ENCODE measurements at places on chromosomes 4 and X.

DNA sequence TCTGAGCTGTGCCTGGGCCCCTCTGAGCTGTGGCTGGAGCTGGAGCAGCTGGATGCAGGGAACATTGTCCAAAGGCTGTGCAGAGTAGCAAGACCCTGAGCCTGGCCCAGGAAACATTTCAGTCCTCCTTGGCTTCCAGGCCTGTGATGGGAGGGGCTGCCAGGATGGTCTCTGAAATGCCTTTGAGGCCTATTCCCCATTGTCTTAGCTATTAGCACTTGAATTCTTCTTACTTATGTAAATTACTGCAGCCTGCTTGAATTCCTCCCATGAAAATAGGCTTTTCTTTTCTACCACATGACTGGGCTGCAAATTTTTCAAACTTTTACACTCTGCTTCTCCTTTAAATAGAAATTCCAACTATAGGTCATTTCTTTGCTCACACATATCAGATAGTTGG, 349.8 kb upstream of the KLHL4 start:
- no peak for DNase-seq

DNA sequence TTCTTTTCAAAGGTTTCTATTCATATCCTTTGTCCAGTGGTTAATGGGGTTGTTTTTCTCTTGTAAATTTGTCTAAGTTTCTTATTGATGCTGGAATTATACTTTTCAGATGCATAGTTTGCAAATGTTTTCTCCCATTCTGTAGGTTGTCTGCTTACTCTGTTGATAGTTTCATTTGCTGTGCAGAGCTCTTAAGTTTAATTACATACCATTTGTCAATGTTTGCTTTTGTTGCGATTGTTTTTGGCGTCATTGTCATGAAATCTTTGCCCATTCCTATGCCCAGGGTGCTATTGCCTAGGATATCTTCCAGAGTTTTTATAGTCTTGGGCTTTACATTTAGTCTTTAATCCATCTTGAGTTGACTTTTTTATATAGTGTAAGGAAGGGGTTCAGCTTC, 21.2 kb upstream of the UGT8 start:
- DNase-seq = no peak

GRCh38 chr4:182698212-182698611, 219.0 kb downstream of the DCTD start:
- DNase-seq = no peak

- DNase-seq = no peak
Measured at GRCh38 chr4:5928274-5928673, 35.4 kb upstream of the CRMP1 start.

DNA sequence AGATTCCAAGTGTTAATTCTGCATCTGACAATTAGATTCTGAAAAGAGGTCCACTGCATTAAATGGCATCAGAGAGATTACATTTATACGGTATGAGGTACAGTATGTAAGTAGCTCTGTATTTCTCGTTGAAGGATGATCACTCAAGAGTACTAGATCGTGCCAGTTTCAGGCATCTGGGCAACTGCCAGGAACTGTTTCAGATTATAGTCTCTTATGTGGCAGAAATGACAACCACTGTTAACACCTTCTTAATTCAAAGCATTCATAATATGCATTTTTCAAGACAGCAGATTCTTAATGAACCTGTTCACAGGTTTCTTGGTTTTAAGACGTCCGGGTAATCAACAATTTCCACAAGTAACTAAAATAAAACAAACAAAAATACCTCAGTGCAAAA, 1.6 kb downstream of the ANKRD50 start:
- no peak for DNase-seq

DNA sequence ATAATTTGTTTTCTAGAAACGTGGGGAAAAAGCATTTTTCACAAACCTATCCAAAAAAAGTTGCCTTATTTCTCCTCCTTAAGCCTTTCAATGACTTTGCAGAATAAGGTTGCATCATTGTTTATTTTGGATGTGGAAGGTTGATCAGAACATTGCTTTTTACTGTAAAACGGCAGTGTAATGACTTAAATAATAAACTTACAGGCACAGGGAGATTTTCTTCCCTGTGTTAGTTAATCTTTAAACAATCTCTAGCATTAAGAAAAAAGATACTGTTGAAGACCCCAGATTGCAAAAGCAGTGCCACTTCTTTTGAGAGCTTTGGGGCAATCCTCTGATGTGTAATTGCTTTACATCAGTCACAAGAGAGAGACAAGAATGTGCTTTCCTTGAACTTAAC, 153.4 kb downstream of the ARX start:
- no peak for DNase-seq

DNA sequence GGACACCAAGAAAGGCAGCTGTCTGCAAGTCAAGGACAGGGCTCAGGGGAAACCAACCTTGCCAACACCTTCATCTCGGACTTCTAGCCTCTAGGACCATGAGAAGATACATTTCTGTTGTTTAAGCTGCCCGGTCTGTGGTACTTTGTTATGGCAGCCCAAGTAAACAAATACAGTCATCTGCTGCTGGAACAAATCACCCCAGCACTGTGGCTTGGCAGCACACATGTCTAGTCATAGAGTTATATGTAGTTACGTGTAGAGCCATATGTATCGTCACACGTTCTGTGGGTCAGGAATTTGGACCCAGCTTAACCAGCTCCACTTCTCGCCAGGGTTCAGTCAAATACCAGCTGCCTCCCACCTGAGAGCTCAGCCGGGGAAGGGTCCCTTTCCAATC, 2.5 kb downstream of the HTT-AS start:
- DNase-seq = no peak

DNA sequence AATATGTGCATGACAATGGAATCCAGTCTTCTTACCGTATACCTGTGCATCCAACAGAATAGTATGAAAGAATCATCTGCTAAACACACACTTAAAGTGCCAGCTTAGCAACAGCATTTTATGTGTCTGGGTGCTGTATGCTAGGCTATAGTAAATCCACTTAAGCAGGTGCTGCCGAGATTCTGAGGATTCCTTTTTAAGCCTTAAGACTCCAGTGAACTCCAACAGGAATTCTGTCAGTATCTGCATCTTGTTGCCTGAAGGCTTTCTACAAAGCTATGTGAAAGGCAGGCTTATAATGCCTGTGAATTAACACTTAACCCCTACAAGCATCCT, 1076.4 kb upstream of the PABPC4L start:
- DNase-seq = no peak

DNA sequence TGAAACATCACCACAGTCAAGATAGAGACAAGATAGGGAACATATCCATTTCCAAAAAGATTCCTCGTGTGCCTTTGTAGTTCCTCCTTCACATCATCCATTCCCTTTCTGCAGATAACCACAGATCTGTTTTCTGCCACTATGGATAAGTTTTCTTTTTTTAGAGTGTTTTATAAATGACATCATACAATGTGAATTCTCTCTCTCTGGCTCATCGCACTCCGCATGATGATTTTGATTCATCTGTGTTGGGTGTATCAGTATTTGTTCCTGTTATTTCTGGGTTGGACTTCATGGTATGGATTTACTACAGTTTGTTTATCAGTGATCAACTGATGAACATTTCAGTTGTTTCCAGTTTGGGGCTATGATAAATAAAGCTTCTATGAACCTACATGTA, 23.2 kb upstream of the ANXA3 start:
- DNase-seq = no peak

- no peak for DNase-seq
Measured at GRCh38 chrX:55326985-55327384, 62.3 kb upstream of the PAGE3 start.

GRCh38 chr4:165718660-165719059, 154.4 kb upstream of the TLL1 start:
- no peak for DNase-seq
